ENCODE measurements at places on chromosomes 4 and X.

DNA sequence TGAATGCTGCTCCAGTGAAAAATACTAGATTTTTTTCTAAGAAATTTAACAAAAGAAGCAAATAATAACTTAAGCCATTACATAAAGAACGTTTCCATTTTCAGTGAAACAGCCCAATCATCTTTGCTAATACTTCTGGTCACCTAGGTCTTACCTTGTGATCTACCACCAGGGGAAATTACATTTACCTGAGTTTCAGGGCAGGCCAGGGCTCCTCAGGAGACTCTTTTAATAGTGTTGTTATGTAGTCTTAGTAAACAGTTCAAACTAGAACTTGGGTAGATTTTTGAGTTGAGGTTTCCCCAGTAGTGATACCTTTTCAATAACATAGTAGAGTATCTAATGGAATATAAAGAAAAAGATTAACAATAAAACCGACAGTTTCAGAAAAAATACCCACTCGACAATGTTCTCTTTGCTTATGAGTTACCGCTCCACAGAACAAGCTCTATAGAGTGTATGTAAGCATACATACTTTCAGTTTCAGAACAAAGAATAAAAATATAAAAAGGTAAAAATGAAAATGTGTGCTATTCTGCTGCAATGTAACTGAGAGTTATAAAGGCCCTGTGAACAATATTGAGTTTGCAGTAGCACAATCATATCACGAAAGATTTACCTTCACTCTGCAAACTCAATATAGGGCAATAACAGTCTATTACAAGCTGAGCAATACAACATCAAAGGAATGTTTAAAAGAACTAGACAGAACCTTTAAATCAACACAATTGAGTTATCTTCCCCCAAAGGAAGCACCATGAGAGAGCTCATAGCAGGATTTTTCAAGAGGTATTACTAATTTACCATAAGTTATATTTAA, 165.8 kb downstream of the ATOH1 start:
- no peak for DNase-seq

- DNase-seq, result no peak
These were observed 94.4 kb downstream of the HHIP start for GRCh38 chr4:144740316-144740715.

DNA sequence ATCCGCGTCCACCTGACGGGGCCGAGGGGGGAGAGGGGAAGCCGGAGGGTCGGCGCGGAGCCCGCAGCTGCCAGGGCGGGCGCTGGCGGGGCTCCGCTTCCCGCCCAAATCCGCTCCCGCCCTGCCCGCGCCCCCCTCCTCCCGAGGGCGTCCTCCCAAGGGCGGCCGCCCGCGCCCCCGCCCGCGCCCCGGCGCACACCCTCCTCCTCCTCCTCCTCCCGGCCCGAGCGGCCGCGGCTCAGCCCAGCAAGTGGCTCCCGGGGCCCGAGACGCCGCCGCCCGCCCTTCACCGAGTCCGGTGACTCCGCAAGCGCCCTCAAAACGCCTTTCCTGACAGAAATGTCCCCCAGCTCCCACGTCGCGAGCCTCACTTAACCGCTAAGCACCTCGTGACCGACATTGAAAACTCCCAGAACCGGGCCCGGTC, 487 bp downstream of the HMGB2 start:
- peak; percentile 72 for DNase-seq

DNA sequence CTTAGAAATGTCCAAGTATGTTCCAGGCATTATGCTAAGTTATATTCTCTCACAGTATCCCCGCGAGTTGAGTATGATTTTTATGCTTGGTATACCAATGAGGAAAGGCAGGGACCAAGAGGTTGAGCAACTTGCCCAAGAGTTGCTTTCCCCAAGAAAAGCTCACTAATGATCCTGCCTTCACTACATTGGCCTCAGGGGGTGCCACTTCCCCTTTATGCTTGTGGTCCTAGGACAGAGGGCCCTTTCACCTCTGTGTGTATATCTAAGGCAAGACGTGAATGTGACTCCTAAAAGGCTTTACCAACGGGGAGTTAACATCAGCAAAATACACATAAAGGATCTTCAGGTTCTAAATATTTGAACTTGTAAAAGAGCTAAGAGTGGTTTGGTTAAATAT, 164.4 kb upstream of the CPEB2 start:
- DNase-seq, result no peak

Data from suppressor macrophage treated with lipopolysaccharide for 1 hour (primary cell).